ENCODE measurements at places on chromosomes 4 and X.
A peak's percentile ranks its signal among the peaks of the same experiment; 100 is the strongest.

- no peaks in the 10 kb centered on the region for H3K36me3 ChIP-seq
- DNase-seq = no peak
- no peaks in the 10 kb centered on the region for H3K27me3 ChIP-seq
- H3K27ac ChIP-seq = no peak overlapping the region
- no peak overlapping the region for H3K4me3 ChIP-seq
Measured at GRCh38 chr4:136458326-136458725, 1074.0 kb downstream of the PCDH18 start.

- H3K27me3 ChIP-seq = peaks cover 4% of the 10 kb centered on the region
- H3K4me3 ChIP-seq = peak overlapping the region; percentile 42
- H3K27ac ChIP-seq = no peak overlapping the region
Measured at GRCh38 chrX:24371391-24371972, 11.0 kb downstream of the SUPT20HL1 start.

DNA sequence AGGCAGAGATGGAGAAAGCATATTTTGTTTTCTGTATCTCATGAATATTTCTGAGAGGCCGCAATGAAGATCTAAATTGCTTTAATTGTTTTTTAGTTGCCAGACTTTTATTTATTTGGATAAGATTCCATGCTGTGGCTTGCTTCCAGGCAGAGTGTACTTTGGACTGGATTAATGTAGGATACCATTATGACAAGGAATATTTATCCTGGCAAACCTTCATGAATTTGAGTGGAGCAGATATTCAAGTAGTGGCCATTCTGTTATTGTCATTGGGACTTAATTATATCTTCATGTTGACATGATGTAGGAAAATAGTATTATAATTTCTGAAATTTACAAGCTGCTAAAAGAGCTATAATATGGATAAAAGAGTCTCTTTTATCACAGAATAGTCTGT is 182.9 kb downstream of the C4orf33 start:
- DNase-seq = no peak
- no peak overlapping the region for H3K27ac ChIP-seq
- H3K4me3 ChIP-seq = no peak overlapping the region
- no peaks in the 10 kb centered on the region for H3K36me3 ChIP-seq
- peaks cover 2% of the 10 kb centered on the region for H3K27me3 ChIP-seq

GRCh38 chrX:95076449-95076848 is 1402.4 kb downstream of the FAM133A start:
- H3K36me3 ChIP-seq = no peaks in the 10 kb centered on the region
- no peak overlapping the region for H3K4me3 ChIP-seq
- H3K4me1 ChIP-seq = no peaks in the 10 kb centered on the region

GRCh38 chr4:77827343-77827742 is 8.2 kb upstream of the CNOT6L start:
- H3K36me3 ChIP-seq = peaks cover 3% of the 10 kb centered on the region
- H3K27me3 ChIP-seq = no peaks in the 10 kb centered on the region
- H3K27ac ChIP-seq = peak overlapping the region; percentile 74
- H3K4me3 ChIP-seq = no peak overlapping the region

GRCh38 chrX:21674430-21675186 is 16.5 kb upstream of the KLHL34 start:
- H3K4me1 ChIP-seq = no peaks in the 10 kb centered on the region
- no peak for DNase-seq
- H3K36me3 ChIP-seq = no peaks in the 10 kb centered on the region
- H3K27me3 ChIP-seq = peaks cover 9% of the 10 kb centered on the region
- no peak overlapping the region for H3K4me3 ChIP-seq

- H3K4me1 ChIP-seq = peaks cover 10% of the 10 kb centered on the region
- no peaks in the 10 kb centered on the region for H3K36me3 ChIP-seq
- H3K27me3 ChIP-seq = peaks cover 16% of the 10 kb centered on the region
- H3K4me3 ChIP-seq = no peak overlapping the region
- DNase-seq = no peak
Measured at GRCh38 chr4:87851332-87851731, 18.6 kb downstream of the MEPE start.

DNA sequence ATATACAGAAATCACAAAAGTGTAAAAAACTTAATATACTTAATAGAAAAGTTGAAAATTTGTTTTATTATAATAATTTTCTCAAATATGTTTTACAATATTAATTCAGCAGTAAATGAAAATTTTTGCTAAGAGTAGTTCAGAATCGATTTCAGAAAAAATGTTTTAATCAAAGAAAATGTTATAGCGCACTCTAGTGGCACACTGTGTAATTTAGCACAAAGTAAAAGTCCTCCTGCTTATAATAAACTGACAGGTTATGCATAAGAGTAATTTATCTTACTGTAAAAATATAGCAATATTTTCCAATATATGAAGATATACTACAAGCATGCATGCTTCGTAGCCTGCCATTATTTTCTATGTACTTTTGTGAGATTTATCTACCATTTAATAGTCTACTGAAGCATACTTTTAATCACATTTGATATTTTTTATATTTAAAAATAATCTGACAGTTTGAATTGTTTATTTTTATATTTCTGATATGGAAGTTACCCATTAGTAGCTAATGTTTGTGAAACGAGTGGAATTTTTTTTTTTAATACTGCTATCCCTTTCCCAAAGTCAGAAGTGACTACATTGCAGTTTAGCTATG is 217.9 kb upstream of the KLHL4 start:
- no peaks in the 10 kb centered on the region for H3K36me3 ChIP-seq
- no peaks in the 10 kb centered on the region for H3K27me3 ChIP-seq
- no peaks in the 10 kb centered on the region for H3K4me1 ChIP-seq
- H3K27ac ChIP-seq = no peak overlapping the region

- H3K4me1 ChIP-seq = no peaks in the 10 kb centered on the region
- H3K27ac ChIP-seq = no peak overlapping the region
- H3K27me3 ChIP-seq = no peaks in the 10 kb centered on the region
- peaks cover 3% of the 10 kb centered on the region for H3K36me3 ChIP-seq
- H3K4me3 ChIP-seq = no peak overlapping the region
- no peak for DNase-seq
Measured at GRCh38 chr4:107640197-107640596, 79.8 kb downstream of the PAPSS1 start.

DNA sequence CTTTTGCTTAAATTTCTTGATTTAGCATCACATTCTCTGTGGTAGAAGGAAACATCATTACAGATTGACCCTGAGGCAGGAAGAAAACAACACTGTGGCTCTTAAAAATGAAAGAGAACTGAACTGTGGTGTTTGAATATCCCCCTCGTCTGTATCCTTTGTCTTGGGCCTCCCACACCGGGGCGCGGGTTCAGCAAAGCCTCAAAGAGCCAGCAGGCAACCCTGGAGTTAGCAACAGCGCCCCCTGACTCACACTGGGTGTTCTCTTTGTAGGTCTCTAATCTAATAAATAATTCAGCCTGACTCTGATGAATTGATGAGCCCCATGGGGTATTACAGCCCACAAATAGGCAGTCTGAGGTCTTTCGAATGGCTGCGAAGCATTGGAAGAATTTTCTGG is 46.1 kb upstream of the CTSO start:
- H3K36me3 ChIP-seq = no peaks in the 10 kb centered on the region
- H3K4me1 ChIP-seq = no peaks in the 10 kb centered on the region
- H3K4me3 ChIP-seq = no peak overlapping the region
- H3K27me3 ChIP-seq = no peaks in the 10 kb centered on the region
- H3K27ac ChIP-seq = no peak overlapping the region

GRCh38 chrX:55201930-55202579 is 18.1 kb upstream of the PAGE5 start:
- no peaks in the 10 kb centered on the region for H3K36me3 ChIP-seq
- H3K27ac ChIP-seq = no peak overlapping the region
- DNase-seq = no peak

DNA sequence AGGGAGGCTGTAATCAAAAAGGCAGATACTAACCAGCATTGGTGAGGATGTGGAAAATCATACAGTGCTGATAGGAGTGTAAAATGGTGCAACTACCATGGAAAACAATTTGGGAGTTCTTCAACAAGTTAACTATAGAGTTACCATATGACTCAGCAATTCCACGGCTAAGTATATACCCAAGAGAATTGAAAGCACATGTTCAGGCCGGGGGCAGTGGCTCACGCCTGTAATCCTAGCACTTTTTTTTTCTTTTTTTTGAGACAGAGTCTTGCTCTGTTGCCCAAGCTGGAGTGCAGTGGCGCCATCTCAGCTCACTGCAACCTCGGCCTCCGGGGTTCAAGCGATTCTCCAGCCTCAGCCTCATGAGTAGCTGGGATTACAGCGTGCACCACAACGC is 15.0 kb upstream of the CD99L2 start:
- H3K36me3 ChIP-seq = no peaks in the 10 kb centered on the region
- no peaks in the 10 kb centered on the region for H3K27me3 ChIP-seq
- H3K27ac ChIP-seq = no peak overlapping the region

DNA sequence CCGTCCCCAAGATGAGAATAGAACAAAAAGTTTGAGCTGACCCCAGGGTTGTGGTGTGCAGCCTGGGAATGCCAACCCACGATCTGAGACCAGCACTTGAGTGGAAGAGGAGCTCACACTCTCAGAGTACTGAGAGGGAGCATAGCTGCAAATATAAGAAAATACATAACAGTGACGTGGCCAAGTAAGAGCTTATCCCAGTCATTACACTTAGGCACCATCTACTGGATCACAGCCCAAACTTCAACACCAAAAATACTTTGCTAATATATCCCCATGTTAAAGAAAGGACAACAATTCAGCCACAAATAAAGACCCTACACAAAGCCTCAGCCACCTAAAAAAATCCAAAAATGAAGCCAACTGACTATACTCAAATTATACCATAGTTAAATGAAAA is 33.3 kb upstream of the CXCL6 start:
- H3K36me3 ChIP-seq = no peaks in the 10 kb centered on the region
- H3K27ac ChIP-seq = no peak overlapping the region
- no peaks in the 10 kb centered on the region for H3K27me3 ChIP-seq
- no peaks in the 10 kb centered on the region for H3K4me1 ChIP-seq
- no peak for DNase-seq
- H3K4me3 ChIP-seq = no peak overlapping the region

DNA sequence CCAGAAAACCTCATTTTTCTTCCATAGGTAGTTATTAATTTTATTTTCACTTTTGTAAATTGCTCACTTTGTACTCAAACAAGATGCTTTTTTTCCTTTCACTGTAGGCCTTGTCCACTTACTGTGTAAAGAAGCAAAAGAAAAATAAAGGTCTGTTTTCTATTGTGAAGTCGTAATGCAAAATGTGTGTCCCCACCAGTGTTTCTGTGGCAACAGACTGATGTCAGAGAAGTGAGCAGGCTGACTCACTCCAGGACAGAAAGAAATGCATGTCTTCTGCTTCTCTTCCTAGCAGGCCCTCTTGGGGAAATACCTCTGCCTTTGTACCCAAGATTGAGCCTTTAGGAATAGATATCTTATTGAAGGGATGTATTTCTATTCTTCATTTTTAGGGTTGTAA is 30.3 kb downstream of the INPP4B start:
- H3K27me3 ChIP-seq = no peaks in the 10 kb centered on the region
- no peak overlapping the region for H3K4me3 ChIP-seq
- H3K4me1 ChIP-seq = peaks cover 22% of the 10 kb centered on the region
- DNase-seq = peak; percentile 30
- H3K36me3 ChIP-seq = no peaks in the 10 kb centered on the region
- H3K27ac ChIP-seq = no peak overlapping the region

DNA sequence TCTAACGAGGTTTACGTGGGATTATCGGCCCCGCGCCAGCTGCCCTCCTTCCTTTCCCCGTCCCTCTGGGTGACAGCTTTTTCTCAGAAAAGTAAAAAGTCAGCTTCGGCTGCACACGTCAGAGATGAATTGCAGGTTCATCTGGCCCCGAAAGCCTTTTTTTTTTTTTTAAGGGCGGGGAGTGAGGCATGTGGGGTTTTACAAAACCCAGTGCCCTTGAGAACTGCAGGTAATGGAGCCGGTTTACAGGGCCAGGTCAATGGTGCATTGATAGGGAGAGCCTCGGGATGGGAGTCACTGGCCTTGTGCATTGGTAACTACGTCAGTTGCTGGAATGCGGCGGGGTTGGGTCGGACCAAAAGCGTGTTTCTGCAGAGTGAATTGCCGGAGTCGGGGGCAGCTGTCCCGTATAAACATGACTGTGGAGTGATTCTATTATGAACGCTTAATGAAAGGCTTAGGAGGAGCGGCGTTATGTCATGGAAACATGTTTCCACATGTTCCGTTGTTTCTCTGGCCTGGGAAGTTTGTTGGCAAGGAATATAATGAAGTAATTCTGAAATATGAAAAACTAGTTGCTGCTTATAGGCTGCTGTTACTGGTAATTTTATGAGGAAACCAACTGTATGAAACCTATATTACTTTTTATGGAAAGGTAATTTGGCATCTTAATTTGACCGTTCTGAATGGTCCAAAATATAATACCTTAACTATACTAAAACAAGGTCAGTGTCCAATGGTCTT is 1.1 kb downstream of the HSPA4L start:
- no peak for DNase-seq
- peak overlapping the region; percentile 47 for H3K27ac ChIP-seq
- peaks cover 5% of the 10 kb centered on the region for H3K36me3 ChIP-seq
- H3K4me1 ChIP-seq = peaks cover 19% of the 10 kb centered on the region
- peaks cover 50% of the 10 kb centered on the region for H3K27me3 ChIP-seq

DNA sequence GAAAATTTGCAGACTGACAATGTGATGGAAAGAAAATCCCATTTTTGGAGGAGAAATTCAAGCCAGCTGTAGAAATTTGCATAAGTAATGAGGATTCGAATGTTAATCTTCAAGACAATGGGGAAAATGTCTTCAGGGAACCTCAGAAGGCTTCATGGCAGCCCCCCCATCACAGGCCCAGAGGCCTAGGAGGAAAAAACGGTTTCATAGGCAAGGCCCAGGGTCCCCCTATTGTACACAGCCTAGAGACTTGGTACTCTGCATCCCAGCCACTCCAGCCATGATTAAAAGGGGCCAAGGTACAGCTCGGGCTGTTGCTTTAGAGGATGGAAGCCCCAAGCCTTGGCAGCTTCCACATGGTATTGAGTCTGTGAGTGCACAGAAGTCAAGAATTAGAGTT is 303.6 kb upstream of the PCDH7 start:
- no peak overlapping the region for H3K27ac ChIP-seq
- H3K27me3 ChIP-seq = no peaks in the 10 kb centered on the region
- no peaks in the 10 kb centered on the region for H3K36me3 ChIP-seq
- no peaks in the 10 kb centered on the region for H3K4me1 ChIP-seq
- H3K4me3 ChIP-seq = no peak overlapping the region
- no peak for DNase-seq

- H3K27me3 ChIP-seq = no peaks in the 10 kb centered on the region
- H3K4me3 ChIP-seq = no peak overlapping the region
- DNase-seq = no peak
- no peaks in the 10 kb centered on the region for H3K36me3 ChIP-seq
- no peaks in the 10 kb centered on the region for H3K4me1 ChIP-seq
- no peak overlapping the region for H3K27ac ChIP-seq
Measured at GRCh38 chr4:158490629-158491028, 31.1 kb upstream of the RXFP1 start.

DNA sequence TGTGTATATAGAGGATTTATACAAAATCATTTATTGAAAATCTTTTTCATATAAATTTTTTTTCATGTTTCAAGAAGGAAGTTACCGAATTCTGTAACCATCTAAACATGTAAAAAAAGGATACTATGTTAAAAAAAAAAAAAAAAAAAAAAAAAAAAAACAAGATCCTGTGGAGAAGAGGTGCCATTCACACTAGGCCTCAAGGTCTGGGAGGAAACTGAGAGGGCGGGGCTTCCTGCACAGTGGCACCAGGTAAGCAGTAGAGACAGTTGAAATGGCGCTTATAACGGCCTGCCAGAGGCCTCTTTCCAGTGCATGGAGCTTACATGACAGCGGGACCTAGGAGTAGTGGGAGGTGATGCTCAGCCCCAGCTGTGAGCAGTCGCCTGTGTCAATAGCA is 17.5 kb downstream of the TRAPPC2 start:
- no peak overlapping the region for H3K4me3 ChIP-seq
- H3K27ac ChIP-seq = peak overlapping the region; percentile 57
- H3K27me3 ChIP-seq = no peaks in the 10 kb centered on the region
- H3K4me1 ChIP-seq = peaks cover 29% of the 10 kb centered on the region
- peak; percentile 37 for DNase-seq

Data from activated CD8-positive, alpha-beta T cell treated with anti-CD3 and anti-CD28 coated beads, Interleukin-2, amount 10 ng/mL, durations not matched to agents 7 days and 5 days (primary cell).